ENCODE measurements at places on chromosomes 1 and 21.
A peak's percentile ranks its signal among the peaks of the same experiment; 100 is the strongest.

DNA sequence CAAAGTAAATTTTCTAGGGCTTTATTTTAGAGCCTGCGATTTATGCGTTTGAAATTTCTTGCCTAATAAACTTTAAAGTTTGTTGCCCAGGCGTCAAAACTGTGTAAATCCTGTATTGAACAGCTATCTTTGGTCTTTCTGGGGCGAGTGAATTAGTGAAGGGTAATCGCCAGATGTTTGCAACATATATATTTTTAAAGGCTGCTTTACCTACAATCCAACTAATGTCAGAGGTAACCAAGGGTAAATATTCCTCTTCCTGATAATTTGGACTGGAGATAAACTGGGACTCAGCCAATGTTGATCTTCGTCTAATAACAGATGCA is 885 bp upstream of the PROX1 start:
- no peak for DNase-seq

DNA sequence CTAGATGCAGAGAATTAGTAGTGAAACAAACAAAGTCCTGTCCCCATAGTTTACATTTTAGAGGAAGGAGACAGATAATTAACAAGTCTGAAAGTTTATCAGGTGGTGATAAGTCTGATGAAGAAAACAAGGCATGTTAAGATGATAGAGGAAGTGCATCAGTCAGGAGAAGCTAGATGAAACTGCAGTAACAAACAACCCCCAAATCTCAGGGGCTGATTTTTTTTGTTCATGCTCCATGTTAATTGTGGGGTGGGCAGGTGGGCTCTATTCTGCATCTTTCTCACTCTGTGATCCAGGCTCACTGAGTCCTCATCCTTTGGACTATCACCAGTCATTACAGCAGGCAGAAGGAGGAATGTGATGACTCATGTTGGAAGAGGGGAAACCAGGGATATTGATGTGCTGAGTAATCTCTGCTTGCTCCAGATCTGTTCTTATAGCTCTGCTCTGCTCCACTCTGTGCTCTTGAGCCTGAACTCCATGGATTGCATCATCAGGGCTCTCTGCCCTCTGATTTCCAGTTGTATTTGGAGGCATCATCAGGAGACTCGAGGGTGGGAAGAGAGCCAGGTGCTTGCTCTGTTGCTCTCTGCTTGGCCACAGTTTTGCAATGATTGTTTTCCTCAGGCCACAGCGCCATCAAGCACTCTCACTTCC is 166.9 kb downstream of the IER5 start:
- DNase-seq, result peak; percentile 96

GRCh38 chr1:234589064-234589800 is 20.7 kb downstream of the IRF2BP2 start:
- no peak for DNase-seq

DNA sequence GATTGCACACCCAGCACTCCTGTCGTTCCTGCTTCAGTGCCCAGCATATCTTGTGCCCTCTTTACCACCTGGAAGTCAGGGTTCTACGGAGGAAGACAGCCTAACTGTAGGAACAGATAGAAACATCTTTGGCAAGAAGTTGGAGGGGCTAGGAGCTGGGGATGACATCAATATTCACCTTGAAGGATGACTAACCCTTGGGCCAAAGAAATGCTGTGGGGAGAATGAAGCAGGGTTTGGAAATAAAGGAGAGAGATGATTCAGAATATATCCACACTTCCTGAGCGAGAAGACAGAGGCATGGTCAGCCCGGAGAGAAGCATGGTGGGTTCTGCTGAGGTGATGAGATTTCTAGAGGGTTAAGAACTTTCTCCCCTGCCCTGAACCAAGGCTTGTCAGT is 4.6 kb upstream of the NKAIN1 start:
- peak; percentile 16 for DNase-seq

DNA sequence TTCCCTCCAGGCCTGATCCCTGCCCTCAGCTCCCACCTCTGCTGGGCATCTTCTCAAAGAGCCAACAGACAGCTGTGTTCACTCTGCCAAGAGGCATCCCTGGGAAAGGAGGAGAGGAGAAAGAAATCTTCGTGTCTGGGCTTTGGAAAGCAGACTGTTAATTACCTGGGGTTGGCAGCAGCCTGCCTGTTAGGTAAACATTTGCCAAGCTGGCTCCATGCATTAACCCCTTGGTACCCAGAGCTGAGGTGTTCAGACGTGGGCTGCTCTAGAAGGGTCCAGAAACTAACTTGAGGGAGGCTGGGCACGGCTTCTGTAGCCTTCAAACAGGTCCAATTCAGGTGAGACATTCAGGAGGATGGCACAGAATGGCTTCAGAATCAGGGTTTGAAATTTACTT is 8.7 kb upstream of the EXTL1 start:
- DNase-seq, result no peak

GRCh38 chr21:14435423-14435822 is 52.5 kb upstream of the HSPA13 start:
- no peak for DNase-seq

DNA sequence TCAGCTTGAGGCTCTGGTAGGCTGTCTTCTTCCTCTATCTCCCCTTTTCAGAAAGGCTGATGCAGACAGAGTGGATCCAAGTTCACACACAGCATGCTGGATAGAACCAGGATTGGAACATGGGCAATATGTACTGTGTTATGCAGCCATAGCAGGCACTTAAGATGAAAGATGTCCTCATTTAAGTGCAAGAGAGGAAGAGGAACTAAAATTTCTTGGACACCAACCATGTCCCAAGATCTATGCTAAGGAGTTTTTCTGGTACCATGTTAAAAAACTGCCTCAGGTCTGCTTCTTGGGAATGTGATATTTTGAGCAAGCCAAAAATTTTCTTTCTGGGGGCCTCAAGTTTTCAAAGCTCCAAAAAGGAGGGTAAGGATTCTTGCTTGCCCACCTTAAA is 1.2 kb downstream of the SDHB start:
- no peak for DNase-seq

GRCh38 chr1:202958544-202959275 is 598 bp upstream of the ADIPOR1 start:
- no peak for DNase-seq

DNA sequence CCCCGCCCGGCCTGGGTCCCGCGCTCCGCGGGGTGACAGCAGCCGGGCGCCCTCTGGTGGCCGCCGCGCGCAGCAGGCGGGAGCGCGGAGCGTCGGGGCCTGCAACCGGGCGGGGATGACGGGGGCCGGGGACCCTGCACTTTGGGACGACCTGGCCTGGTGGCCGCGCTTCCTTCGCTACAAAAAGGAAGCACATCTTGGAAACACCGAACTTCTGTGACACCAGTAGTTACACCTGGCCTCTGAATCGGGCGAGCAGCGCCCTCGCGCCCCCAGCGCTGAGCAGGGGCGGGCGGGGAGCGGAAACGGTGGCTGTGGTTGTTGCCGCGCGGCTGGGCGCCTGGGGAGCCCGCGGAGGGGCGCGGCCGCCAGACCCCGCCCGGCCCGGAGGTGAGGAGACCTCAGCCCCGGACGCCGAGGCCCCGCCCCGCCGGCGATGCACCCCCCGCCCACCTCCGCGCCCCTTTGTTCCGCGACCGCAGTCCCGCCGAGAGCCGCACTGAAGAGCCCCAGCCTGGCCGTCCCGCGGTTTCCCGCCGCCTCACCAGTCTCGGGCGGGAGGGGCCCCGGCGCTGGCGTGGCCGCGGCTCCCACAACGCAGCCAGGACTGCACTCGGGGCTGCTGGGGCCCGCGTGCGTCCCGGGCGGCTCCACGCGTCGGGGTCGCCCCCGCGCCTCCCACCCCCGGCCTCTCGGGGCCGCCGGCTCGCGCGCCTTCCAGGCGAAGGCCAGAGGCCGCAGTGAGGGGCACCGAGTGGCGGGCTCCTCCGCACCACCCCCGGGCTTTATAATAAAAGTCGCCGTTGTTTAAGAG is 59.3 kb downstream of the H3-3A start:
- DNase-seq, result no peak

- DNase-seq, result no peak
Measured at GRCh38 chr1:106457368-106457767, 599.1 kb upstream of the PRMT6 start.

GRCh38 chr1:213418268-213419071 is 367.4 kb downstream of the RPS6KC1 start:
- DNase-seq, result no peak

DNA sequence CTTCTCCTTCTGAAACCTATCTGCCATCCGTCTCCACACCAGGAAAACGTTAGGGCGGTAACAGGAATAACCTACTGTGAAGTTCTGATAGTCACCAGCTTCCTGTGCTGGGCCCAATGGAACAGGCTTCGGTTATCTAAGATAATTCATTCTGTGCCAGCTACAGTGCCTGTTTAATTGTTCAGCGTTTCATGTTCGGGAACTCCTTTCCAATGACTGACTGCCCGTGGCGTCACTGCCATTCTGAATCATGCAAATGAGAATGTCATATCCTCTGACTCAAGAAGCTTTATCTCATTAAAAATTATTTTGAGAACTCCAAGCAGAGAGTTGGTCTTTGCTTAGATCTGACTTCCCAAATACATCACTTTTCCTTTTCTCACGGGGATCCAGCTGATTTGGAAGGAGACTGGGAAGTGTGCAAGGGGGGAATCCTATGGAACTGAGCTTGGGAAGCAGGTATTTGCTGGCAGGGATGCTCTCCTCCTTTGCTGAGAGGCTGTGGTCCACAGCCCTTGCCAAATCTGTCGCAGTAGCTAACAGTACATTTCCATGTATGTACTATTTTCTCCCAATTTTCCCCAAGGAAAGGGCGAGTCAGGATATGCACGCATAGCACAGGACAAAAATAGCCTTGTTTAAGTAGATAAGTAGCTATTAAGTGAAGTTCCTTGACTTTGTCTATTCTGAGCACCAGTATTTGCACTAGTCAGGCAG is 358.7 kb downstream of the LTN1 start:
- DNase-seq, result peak; percentile 65

GRCh38 chr1:213820362-213821149 is 167.2 kb upstream of the PROX1 start:
- no peak for DNase-seq

DNA sequence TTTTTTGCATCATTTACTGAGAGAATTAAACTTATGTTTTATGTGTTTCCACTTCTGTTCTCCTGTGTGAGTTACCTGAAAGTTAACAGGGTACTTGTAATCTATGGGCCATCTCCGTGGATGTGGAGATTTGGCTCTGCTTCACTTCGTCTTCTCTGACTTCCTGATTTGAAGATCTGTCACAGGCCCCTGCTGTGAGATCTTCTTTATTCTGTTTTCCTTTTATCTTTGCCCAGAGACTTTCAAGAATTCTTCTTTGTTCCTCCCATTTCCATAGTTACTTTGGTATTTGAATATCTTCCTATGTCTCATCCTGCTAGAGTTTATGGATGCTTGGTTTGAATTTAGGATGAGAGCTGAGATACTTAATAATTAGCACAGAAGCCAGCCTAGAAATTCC is 35.4 kb upstream of the PKN2 start:
- no peak for DNase-seq

GRCh38 chr1:60229821-60230220 is 156.3 kb upstream of the C1orf87 start:
- DNase-seq, result no peak

- DNase-seq, result no peak
Measured at GRCh38 chr1:18645747-18646090, 15.1 kb downstream of the PAX7 start.

DNA sequence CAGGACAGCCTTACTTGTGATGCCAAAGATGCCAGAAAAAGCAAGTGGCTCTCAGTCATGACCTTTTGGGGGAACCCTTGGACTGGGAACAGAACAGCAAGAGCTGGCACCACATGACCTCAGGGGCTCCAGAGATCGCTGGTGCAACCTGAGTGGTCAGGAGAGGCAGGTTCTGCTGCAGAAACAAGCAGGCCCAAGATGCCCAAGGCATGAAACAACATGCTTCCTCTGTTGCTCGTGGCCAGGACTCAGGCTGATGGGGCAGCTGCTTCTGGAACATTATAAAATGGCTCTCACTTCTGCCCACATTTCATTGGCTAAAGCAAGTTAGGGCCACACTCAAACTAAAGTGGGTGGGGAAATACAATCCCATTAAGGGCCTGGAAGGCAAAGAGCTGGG is 17.7 kb upstream of the CLSTN1 start:
- DNase-seq, result no peak

DNA sequence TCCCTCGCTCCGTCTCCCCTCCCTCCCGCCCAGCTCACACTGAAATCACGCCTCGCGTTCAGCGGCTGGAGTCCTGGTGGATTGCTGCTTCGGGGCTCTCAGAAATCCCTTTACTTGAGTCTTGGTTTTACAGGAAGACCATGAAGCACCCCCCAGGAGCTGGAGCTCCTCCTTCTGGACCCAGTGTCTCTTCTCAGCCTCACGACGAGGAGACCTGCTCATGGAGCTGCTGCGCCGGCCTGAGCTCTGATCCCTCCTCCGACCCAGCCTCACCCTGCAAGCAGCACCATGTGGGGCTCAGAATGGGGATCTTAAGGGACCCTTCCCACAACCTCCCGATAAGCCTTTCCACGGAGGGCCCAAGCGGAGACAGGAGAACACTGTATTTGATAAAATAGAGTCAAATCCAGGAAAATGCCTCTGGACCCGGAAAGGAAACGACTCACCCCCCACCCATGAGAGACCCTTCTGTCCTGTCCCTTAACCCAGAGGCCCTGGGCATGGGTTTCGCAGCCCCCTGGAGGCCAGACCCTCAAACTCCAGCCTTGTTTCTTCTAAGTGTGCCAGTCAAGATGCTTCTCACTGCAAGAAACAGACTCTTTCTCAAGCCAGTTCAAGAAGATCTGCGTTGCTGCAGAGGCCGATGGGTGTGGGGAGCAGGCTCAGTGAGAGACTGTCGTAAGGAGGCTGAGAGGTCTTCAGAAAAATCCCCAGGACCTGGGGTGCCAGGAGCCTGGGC is 26.1 kb downstream of the PDE9A start:
- DNase-seq, result no peak

GRCh38 chr21:18030248-18030647 is 211.1 kb upstream of the C21orf91 start:
- DNase-seq, result no peak

DNA sequence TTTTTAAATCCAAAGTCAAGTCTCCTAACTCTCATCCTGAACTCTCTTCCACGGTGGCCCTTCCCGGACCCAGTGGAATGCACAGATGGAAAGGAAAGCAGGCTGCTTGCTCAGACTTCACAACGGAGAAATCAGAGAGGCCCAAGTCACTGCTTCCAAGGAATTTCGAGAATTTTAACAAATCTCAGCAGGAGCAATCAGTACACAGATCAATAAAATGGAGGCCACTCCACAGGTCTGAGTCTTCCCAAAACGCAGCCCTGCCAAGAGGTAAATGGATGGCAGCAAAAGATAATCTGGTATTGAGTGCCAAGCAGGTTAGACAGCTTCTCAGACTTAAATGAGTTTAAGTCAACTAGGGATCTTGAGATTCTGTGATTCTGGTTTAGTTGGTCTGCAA is 81.1 kb upstream of the TIAM1 start:
- DNase-seq, result no peak

GRCh38 chr1:97745912-97746311 is 174.9 kb downstream of the DPYD start:
- DNase-seq, result no peak

Measured in HS-5 (cell line).